Tibial artery (tissue), 4 donors: ENCODE measurements at places on chromosomes 1 and 21.

DNA sequence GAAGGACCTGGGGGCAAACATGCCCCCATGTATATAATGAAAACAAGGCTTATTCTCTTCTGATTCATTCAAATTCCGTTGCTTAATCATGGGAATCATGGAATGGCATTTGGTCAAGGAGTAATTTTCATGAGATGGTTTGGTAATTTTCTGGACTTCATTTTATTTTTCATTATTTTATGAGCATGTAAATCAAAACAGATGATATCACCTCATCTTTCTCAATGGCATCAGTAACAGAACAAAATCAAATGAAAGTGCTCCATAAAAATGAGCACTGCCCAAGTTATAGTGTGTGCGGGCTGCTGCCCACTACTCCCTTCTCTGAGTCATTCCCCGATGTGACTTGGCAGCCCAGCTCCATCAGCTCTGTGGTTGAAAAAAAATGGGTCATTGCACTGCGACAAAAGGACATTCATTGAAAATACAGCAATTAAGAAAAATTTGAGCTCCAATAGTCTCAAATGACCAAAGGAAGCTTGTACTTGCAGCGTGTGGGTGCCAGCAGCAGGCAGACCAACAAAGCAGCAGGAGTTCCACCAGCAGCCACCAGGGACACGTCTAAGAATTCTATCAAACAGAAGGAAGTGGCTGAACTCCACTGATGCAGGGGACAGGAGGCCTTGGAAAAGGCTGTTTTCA is 84.3 kb upstream of the VAV3 start:
- peak; percentile 44 for DNase-seq

- DNase-seq = no peak
These were observed 228.7 kb upstream of the CAMK1G start for GRCh38 chr1:209354840-209355165.

DNA sequence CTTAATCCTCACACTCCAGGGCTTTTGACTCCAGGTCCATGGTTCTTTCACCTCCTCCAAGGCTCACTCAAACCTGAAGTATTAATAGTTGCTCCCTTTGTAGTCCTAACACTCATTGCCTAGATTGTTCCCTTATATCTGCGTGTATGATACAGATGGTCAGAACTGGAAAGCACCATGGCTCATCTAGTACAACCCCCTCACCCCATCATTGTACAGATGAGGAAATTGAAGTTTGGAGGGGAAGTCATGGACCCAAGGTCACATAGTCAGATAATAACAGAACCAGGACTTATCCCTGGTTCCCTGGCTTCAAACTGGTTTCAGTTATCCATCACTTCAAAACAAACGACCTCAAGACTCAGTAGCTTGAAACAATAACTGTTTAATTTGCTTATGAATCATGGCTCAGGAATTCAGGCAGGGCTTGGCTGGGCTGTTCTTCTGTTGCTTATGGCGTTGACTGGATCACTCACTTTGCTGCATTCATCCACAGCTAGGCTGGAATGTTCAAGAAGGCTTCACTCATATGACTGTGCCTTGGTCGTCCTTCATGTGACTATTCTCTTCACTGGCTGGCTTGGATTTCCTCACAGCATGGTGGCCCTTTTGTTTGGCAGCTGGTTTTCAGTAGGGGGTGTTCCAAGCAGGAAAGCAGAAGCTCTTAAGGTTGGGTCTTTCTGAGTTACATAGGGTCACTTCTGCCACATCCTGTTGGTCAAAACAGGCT is 5.0 kb downstream of the NOS1AP start:
- no peak for DNase-seq

DNA sequence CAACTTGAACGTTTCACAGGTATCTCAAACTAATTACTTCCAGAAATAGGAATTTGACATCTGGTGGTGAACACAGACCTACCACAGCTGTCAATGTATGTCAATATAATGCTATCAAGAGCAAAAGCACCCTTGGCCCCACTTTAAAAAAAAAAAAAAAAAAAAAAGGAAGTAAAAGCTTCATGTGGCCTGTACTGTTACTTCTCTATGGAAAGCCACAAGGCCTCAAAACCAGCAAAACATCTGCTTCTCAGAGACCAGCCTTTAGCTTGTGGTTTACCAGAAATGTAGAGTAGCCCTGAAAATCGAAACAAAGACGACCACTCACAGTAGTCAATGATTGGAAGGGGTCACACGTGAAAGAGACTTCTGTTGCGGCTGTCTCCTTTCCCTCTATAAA is 109.6 kb downstream of the SLC45A1 start:
- no peak for DNase-seq

DNA sequence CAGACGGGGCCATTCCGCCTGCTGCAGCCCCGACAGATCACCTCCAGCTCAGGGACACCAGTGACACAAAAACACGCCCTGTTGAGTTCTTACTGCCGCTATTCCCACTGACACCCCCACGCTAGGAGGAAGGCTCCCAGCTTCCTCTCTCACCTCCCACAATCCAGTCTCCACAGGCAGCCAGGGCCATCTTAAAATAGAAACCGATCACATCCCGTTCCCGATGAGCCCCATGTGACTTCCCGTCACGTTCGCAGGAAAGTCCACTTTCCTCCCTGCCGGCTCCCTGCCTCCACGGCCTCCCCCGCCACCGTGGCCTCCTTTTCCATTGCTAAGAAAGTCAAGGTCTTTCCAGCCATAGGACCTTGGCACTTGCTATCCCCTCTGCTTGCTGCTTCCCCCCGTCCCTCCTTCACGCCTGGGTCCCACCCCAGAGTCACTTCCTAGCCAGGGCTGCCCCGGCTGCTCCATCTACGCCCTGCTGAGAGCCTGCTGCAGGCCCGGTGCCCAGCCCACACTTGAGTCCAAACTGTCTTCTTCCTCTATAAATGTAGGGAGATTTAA is 24.0 kb upstream of the DDOST start:
- DNase-seq = no peak

- no peak for DNase-seq
These were observed at the start of gene RXRG for GRCh38 chr1:165444897-165445370. RXRG (minus strand) TSS chr1:165445126; CDS start chr1:165444893, 233 bp downstream.

DNA sequence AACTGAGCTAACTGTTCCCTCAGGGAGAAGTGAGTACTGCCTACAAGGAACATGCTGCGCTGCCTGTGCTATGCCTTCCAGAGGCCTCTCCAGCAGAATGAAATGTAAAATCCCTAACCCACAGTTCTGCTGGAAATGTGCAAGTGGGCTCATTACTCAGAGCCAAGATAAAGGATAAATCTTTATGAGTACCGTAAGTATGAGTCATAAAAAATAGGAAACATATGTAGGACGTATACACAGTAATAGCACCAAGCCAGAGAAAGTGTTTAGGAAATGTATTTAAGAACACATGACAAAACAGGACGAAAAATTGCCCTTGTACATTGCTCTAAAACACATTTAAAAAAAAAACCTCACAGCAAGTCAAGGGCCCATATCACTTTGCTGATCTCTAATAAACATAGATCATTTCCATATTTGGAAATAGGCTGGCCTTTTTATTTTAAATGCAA is 104.6 kb downstream of the TGFBR3 start:
- DNase-seq = no peak

DNA sequence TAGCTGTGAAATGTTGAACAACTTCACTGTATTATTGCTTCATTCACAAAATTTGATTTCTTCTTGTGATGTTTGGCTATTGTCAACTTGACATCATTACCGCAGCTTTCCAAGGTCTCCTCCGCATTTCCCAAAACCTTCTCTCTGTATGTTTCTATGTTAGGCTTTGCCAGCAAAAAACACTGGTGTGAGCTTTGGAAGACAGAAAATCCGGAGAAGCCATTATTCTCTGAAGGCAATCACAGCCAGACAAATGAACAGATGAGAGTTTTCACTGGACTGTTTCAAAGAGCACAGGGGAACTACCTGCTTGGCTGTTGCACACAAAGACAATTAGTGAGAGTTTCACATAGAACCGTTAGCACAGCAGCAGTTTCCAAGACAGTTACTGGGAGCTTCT is 609.6 kb downstream of the BRINP3 start:
- DNase-seq = no peak

DNA sequence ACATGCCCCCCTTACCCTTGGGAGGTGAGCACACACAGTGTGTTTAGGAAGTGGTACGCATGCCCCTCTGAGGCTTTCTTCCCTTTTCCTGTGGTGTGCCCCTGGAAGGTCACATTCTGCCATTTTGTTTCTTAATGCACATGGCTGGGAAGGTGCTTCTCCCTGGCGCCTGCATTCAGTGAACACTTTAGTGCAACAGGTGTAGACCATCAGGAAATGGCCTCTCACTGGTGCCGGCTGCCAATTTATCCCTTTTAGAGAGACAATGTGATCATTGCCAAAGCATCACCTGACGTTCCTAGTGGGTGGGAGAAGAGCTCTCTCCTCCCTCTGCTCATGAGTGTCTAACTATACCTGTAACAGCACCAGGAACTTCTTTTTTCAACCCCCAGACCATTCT is 51.8 kb upstream of the PDE9A start:
- no peak for DNase-seq

- DNase-seq = no peak
These were observed 50.5 kb downstream of the OPTC start for GRCh38 chr1:203544485-203544884.

- DNase-seq = peak; percentile 38
These were observed 34.2 kb downstream of the L1TD1 start for GRCh38 chr1:62228883-62229187.

DNA sequence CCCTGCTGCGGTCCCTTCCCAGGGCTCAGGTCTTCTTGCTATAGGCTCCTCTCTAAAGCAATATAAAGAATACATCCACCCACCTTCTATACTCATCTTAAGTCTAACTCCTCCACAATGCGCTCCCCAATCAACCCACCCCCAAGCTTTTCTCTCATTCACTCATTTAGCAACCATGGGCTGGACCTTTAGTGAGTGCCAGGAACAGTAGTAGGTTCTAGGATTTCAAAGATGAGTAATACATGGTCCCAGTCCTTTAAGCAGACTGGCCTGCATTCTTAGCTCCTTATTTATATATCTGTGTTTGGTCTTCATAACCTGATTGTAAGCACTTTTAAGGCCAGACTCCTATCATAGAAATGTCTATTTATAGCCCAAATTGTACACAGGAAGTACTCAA is 5.9 kb downstream of the CAMK1G start:
- no peak for DNase-seq

DNA sequence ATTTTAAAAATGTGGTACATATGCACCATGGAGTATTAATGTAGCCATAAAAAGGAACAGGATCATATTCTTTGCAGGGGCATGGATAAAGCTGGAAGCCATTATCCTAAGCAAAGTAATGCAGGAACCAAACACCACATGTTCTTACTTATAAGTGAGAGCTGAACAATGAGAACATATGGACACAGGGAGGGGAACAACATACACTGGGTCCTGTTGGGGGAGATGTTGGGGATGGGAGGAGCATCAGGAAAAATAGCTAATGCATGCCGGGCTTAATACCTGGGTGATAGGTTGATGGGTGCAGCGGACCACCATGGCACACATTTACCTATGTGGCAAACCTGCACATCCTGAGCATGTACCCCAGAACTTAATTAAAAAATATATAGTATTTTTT is 352.5 kb upstream of the KAZN start:
- no peak for DNase-seq

DNA sequence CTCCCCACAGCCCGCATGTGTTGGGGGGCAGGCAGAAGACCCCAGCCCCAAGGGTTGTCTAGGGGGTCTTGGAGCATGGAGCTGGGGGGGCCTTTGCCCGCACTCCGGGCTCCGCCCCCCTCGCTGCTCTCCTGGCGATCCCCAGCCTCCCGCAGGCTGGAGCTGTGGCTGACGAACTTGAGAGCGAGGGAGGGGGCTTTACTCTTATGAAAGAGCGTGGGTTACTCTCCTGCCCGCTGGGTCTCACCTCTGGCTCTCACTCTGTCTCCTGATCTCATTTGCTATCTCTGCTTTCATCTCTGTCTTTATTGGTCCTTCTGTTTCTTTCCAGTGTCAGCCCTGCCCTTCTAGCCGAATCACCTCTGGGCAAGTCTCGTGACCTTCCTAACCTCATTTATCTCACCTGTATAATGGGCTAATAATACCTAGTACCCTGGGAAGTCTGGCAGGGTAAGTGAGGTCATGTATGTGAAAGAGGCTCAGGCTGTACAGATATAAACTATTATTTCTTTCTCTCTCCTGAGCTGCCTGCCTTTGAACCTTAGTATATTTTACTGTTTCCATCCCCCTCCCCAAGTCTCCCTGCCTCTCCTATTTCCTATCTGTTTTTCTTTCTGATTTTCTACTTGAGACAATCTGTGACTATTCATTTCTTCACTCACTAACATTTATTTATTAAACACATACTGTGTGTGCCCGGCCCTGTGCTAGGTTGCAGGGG is 731 bp downstream of the EFNA4 start:
- no peak for DNase-seq

DNA sequence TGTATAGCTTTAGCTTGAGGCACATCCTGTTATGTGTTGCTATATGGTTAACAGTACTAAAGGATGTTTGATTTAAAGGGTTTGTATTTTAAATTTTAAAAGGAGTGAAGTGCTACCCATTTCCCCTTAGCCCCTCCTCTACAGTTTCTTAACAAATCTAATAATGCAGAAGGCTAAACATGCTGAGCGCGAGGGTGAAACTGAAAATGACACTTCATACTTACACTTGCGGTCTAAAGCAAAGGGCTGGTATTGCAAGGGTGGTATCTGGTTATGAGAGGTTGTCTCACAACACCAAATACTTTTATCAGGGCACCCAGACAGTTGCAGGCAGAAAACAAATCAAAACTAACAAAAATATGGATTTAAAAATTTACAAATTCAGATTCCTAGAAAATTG is 172.3 kb downstream of the SIPA1L2 start:
- no peak for DNase-seq

DNA sequence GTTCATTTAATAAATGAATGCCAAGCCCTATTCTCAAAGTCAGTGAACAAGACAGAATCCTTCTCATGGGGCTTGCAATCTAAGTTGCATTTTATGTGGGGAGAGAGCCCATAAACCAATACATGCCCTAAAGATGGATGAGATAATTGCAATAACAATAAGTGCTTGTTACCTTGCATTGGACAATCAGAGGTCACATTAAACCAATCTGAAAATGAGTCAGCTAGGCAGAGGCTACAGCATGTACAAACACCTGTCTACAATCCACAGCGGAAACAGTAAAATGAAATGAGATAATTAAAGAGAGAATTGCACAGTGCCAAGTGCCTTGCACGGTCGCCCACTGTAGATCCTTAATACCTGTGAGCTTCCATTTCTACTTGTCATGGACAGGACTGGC is 7.4 kb upstream of the IGFN1 start:
- no peak for DNase-seq

- no peak for DNase-seq
These were observed 263.7 kb downstream of the OMA1 start for GRCh38 chr1:58282623-58283387.

DNA sequence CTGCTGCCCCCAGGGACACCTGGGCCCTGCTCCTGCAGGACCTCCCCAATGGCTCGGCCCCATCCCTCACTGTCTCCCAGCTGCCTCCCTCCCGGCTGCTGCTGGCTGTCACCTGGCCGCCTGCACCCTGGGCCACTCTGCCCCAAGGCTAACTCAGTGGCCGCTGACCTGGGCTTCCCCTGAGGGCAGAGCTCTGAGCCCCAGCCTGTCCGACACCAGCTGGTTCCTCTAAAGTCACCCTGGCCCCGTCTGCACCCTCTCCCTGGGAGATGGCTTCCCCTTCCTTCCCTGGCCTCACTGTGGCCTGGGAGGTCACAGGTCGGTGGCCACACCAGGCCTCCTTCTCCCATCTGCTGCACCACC is 15.0 kb downstream of the ITGB2 start:
- DNase-seq = no peak

- DNase-seq = no peak
These were observed 22.5 kb downstream of the BATF3 start for GRCh38 chr1:212677136-212677535.

- DNase-seq = no peak
These were observed 125.4 kb downstream of the RIPK4 start for GRCh38 chr21:41641510-41641815.
